ENCODE measurements at places on chromosomes 4 and X.

- ATAC-seq, result no peak
These were observed 37.5 kb upstream of the STK26 start for GRCh38 chrX:131985526-131986049.

- ATAC-seq, result no peak
These were observed 12.4 kb downstream of the CAMK2D start for GRCh38 chr4:113749178-113749577.

- no peak for ATAC-seq
These were observed 183.5 kb downstream of the PCDH7 start for GRCh38 chr4:30903502-30904214.

- no peak for ATAC-seq
These were observed 127.4 kb upstream of the EDA2R start for GRCh38 chrX:66766318-66766717.

GRCh38 chr4:5800496-5800895 lies 89.5 kb downstream of the EVC start:
- no peak for ATAC-seq

DNA sequence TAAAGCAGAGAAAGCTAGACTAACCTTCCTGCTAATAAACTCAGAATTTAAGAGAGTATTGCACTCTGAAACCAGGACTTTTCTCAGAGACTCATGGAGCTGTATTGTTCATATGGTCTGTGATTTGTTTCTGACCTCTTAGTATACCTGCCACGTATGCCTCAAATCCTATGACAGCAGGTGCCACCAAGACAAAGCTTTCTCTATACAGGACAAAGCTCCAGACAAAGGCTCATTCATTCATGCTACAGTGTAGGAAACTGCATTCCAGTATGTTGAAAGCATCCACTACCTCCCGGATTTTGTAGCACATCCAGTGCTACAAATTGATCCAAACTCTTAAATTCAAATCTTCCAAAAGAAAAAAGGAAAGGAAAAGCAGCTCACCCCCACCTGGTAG lies 178.3 kb downstream of the CHIC2 start:
- no peak for ATAC-seq

GRCh38 chr4:169410839-169411770 lies 140.3 kb upstream of the SH3RF1 start:
- ATAC-seq, result no peak

- ATAC-seq, result no peak
These were observed 80.7 kb upstream of the IGFBP7 start for GRCh38 chr4:57190601-57191481.
